ENCODE measurements at places on chromosomes 5 and 9.

DNA sequence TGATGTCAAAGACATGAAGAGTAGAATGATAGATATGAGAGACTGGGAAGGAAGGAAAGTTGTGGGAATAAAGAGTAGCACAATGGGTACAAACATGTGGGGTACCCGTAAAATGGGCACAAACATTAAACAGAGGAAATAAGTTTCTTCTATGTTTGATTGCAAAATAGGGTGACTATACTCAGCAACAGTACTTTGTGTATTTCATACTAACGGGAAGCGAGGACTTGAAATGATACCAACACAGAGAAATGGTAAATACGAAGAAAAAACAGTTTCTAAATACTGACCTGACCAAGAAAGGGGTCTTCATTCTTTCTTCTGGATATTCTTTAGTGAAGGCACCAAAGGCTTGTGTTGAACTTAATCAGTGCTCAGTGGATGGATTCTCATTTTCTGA is 31.1 kb downstream of the ATP6V0E1 start:
- peaks cover 51% of the 10 kb centered on the region for H3K36me3 ChIP-seq
- H3K4me1 ChIP-seq = peaks cover 63% of the 10 kb centered on the region
- no peaks in the 10 kb centered on the region for H3K27me3 ChIP-seq
- peak overlapping the region; percentile 8 for H3K27ac ChIP-seq
- DNase-seq = no peak

DNA sequence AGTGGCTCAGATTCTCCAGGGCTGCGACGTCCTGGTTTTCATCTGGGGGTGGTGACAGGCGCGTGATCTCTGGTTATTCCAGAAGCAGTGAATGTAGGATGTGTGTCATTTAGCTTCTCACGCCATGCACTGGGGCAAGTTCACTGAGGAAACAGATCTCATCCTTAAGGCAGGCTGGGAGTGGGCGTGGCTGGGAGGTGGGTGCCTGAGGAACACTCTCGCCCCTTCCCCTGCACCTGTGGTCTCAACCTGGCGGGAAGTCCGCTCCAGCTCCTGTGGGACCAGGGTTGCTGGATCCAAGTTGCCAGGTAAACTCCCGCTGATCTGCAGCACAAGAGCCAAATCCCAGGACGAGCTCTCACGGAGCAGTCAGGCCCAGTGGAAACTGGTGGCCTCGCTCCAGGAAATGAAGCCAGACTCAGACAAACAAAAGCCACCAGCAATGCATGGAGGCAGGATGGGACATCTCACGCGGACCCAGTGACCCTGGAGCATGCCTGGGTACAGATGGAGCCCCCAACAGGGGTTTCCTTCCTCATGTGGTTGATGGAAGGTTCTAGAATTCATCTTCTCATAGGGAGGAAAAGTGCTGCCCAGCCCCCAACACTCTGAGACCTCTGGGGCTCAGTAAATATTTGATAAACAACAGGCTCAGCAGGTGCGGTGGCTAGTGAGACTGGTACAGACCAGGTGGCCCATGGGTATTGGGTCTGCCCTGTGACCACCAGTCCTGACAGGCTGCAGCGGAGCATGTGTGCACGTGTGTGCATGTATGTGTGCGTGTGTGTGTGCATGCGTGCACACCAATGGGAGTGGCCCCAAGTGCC is 16.3 kb upstream of the SLC12A7 start:
- no peaks in the 10 kb centered on the region for H3K36me3 ChIP-seq
- H3K27me3 ChIP-seq = no peaks in the 10 kb centered on the region
- H3K4me1 ChIP-seq = no peaks in the 10 kb centered on the region

DNA sequence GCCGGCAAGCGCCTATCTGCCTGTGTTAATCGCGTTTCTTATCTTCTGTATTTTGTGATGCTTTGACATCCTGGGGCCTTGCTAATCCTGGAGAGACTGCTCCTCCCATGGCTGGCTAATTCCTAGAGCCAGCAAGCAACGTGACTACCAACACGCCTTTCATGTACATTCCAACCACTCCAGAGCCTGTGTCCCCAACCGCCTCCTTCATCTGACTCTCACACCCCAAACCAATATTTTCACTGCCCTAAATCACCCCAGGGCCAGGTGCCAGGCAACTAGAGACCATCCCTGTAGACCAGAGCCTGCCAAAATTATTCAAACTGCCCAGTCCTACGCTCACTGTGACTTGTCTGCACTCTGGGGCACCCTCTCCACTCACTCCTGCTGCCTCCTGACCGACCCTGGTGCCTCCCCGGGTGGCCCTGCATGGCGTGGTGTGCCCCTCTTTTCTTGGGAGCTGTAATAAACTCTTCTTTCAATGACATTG is 50.5 kb upstream of the COL5A1 start:
- DNase-seq = no peak
- no peak overlapping the region for H3K27ac ChIP-seq
- H3K27me3 ChIP-seq = peaks cover 15% of the 10 kb centered on the region
- no peak overlapping the region for H3K4me3 ChIP-seq

DNA sequence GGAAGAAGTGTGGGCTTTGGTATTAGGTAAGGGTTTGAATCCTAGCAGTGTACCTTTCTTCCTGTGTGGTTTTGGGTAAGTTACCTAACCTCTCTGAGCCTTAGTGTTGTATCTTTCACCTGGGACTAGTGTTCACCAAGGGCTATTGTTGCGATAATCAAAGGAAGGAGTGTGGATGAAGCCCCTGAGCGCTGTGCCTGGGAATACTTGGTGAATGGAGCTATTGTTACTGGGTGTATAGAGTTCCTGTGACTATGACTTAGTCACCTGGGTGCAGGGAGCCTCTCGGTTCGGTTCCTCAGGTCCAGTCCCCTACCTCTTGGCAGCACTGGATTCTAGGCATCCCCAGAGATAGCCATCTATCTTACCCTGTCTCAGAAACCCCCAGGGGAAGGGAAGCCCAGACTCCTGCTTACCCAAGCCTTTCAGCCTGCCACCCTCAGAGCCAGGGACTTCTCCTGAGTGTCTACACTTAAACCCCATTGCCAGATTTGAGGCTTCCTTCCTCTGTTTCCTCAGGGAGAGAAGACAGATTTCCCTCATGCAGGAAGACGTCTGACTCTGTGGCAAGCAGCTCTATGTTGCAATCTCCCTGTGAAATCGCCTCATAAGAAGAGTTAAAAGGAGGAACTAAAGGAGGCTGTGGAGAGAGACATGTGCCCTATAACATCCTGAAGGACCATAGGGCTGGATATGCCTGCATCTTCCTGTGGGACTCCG is 181.0 kb upstream of the PITX1 start:
- H3K4me1 ChIP-seq = no peaks in the 10 kb centered on the region
- H3K4me3 ChIP-seq = no peak overlapping the region
- H3K27me3 ChIP-seq = peaks cover 4% of the 10 kb centered on the region
- H3K36me3 ChIP-seq = no peaks in the 10 kb centered on the region
- DNase-seq = no peak
- no peak overlapping the region for H3K27ac ChIP-seq
